Renal cortical epithelial cell (primary cell): ENCODE measurements at places on chromosomes 4 and X. TPM values are rescaled to one million over a fixed set of nuclear protein-coding genes. Genes with fewer than 3 reads are reported as not detected.

DNA sequence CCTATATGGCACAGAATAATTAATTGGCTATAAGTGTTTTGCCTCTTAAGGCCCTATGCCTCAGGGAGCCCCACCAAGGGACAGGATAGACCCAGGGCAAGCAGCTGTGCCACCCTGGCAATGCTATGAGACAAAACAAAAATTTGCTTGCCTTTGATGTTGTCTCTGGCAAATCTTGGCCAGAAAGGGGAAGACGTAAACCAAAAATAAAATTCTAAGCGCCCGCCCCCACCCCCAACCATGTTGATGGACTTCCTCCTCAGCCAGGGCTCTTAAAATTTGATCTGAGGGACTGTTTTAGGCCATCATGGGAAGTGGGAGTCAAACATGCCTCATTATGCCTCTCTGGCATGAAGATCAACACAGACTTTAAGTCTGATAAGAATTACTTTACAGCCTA, 130.5 kb upstream of the APOOL start:
- no peak for DNase-seq

GRCh38 chrX:139834879-139835278, 98.0 kb downstream of the ATP11C start:
- DNase-seq: no peak

DNA sequence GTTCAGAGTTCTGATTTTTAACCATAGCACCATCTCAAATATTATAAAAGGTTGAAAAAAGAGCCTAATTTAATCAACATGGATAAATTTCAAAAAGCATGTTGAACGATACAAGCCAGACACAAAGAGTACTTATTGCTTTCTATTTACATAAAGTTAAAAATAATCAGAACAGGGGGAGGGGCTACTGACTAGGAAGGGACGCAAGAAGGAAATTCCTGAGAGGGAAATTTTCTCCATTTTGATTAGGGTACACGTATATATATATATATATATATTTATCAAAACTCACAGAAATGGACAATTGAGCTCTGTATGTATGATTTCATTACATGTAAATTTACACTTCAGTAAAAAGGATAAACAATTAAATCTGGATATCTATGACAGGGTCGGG, 482 bp upstream of the MBTPS2 start:
- DNase-seq: peak; percentile 27

GRCh38 chr4:8594097-8595038, 1.8 kb downstream of the CPZ start:
- DNase-seq: peak; percentile 62

DNA sequence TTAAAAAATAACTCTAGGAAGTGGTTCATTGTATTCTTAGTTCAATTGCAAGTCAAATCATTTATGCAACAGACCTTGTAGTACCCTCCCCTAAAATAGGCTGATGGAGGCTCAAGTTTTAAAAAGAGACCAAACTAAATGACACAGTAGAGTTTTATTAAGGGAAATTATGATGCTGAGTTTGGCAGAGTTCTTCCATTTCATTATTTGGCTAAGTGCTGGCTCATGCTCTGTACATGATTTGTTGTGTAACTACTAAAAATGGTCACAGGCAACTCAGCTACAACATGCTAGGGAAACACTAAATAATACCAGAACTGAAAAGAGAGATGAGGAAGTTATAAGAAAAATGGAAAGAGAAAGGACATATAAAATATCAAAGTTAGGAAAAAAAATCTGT, 96.1 kb upstream of the TFDP3 start:
- DNase-seq: no peak

DNA sequence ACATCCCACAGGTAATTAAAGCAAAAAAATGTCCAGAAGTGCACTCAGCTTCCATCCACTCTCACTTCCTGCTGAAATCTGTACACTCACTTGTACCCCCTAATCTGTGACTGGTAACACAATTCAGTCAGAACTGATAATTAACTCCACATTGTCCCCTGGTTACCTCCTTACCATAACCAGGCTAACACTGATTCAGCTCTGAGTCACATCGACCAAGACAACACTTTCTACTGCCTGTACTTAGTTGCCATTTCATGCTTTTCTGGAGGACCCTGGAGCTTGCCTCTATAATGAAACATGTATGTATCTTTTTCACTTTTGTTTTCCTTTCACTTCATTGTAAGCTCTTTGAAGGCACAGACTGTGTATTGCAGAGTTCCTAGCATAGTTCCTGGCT, 130.9 kb upstream of the GABRG1 start:
- peak; percentile 53 for DNase-seq

DNA sequence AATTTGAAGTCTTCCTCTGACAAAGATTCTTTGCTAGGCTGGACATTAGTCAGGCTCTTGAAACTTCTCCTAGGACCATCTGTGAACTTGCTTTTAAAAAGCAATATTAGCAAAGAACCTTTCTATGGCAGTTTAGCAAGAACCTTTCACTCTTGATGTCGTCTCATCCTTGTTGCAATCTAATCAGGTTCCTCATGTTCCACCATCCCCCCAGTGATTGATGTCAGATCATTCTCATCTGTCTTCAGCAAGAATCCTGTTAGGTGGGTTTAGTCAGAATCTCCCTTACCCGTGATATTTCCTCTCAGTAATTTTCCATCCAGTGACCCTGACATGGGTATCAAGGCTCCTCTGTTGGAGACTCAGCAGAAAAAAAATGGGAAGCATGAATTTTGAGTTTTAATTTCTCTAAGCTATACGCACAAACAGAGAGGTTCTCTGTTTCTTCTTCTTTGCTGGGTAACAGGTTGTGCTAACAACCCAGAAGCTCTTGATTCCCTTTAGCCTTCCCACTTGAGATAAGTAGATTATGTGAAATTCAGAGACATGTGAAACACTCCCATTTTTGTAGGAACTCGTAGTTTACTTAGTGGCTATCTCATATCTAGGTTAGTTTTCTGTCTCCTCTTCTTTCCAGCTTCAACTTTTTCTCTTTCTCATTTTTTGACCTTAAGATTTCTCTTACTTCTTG, 507.4 kb downstream of the C4orf33 start:
- no peak for DNase-seq

DNA sequence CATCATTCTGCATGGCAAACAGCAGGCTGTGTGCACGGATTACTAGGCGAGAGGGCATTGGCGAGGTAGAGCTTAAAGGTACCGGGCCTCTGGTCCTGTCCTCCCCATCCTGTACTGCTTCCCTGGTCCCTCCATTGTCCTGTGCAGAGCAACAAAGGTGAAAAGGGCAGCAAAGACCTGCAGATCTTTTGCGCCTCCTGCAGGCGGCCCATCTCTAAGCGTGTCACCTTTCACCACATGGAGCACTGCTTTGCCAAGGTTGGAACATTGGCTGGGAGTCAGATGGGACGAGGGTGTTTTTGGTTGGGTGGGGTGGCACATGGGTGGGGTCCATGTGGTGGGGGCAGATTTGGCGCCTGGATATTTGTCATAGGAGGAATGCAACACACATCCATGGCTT, 64.7 kb upstream of the UXT start:
- no peak for DNase-seq

GRCh38 chr4:39637221-39637585, 1.5 kb downstream of the SMIM14 start:
- DNase-seq: no peak

- no peak for DNase-seq
Observed at GRCh38 chrX:64176876-64177275, 28.6 kb downstream of the AMER1 start.

- DNase-seq: no peak
Observed at GRCh38 chr4:120777459-120777858, 145.1 kb downstream of the PRDM5 start.

- peak; percentile 78 for DNase-seq
Observed at GRCh38 chr4:139167774-139168444, 9.1 kb downstream of the ELF2 start.

DNA sequence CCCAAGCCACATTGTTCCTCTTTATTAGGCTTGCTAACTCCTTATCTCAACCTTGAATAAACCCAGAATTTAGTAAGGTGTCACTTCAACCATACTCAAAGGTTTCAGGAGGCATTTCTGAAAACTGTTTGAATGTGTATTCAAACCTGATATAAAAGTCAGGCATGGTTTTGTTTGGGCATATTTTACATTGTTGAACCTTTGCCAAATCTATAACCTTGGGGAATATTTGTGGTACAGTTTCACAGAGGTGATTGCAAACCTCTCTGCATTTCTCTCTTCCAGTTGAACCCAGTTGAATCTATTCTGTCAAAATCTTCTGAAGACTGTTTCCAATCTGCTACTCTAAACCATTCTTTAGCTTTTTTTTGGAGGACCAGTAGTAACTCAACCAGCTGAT, 409.0 kb downstream of the TECRL start:
- DNase-seq: no peak

DNA sequence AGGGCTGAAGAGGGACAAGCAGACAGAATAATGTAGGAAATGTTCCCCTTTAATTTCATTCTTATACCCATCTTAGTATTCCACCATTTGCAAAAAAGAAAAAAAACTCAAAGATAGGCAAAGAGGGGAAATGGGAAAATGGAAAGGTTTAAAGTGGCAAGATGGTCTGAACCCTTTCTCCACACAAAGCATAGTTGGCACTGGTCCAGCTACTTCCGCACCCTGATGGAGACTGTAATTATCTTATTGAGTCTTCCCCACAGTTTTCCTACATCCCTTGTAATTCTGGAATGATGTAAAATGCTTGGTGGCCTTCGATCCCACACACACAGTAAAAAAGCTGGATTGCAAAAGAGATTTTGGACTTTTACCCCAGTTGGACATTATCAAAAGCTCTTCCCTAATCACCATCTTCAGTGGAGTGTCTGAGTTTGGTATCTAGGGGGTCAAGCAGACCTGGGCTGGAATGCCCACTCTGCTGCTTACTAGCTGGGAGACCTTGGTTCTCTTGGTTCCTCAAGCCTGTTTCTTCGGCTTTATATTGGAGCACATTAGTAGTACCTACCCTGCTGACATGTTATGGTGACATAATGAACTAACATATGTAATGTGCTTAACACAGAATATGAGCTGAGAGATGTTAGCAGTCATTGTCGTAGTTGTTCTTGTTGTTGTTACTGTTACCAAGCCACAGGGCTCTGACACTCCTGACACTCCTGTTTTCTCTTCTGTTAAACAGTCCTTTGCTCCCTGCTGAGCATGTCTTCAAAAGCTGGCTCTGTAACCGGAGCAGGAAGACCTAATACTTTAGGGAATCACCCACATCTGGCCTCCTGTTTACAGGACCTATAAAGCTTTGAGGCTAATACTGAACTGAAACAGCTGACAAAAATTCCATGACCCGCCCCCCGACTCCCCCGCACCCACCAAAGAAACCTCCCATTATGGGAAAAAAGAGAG, 4.7 kb downstream of the SRPX2 start:
- DNase-seq: peak; percentile 54

DNA sequence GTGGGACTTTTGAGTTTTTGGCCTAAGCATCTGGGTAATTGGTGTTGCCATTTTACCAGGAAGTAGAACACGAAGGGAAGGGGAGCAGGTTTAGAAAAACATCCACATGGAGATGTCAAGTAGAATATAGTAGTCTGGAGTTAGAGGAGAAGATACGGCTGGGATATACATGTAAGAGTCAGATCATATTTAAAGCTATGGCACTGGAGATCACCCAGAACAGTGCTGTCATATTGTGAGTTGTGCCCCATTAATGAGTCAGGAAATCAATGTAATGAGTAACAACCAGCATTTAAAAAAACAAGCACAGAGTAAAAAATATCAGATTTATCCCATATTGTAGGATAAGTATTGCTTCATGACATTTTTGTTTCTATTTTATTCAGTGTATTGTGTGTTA, 4.2 kb downstream of the GSTCD start:
- DNase-seq: peak; percentile 26

DNA sequence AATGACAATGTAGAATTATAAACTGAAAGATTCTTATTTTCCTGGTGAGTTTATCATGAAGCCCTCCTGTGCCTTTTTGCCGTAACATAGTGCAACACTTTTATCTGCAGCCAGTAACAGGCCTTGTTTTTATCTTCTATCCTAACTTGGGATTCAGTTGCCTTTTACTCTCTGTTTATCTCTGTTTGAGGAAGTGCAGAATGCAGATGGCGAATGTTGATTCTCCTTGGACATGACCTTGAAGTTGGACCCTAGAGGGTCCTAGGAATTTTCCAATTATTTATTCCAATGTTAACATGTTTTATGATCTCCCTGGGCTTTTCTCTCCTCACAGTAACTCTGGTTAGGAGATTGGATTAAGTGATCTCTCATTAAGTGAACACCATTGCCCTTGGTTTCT, 165.0 kb downstream of the FMR1NB start:
- DNase-seq: no peak

DNA sequence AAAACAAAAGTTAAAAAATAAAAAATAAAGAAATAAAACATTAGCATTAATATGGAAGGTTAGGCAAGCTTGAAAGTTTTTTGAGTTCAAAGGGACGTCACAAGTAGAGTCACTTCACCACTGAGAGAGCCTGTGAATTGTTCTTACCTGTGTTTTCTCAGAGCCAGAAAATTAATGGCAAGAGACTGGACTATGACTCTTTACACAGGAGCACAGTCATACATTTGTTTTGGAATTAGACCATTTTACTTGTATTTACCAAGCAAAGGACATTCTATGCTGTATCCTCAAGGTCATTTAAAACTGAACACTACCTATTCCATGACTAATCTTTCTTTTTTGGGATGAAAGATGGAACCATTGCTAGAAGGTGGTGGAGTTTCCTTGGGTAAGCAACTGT, 346.1 kb downstream of the FAM47B start:
- no peak for DNase-seq

GRCh38 chr4:168885400-168885799, 124.7 kb downstream of the CBR4 start:
- no peak for DNase-seq

DNA sequence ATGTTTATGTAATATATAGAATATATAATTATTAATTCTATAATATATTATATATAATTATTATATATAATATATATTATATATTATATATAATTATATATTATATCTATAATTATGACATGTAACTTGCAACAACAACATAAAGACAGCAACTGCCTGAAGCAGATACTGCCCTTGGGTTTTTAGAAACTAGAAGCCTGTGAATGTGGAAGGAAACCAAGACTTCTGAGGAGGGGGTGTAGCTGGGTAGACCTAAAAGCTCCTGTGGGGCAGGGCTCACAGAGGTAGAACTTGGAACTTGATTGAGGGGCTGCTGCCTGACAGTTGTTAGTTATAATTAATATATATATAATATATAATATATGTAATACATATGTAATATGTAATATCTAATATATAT, 167.2 kb upstream of the SLIT2 start:
- peak; percentile 6 for DNase-seq

The HMGB2 gene
- total RNA-seq: 22.2 and 51.9 TPM in 2 replicates

The HTRA3 gene
- total RNA-seq: 0.05 and 0.35 TPM in 2 replicates

The MAEA gene
- 90.5 and 139 TPM in 2 replicates for total RNA-seq

The ARMCX4 gene
- 0.69 and 5.5 TPM in 2 replicates for total RNA-seq

The GYPE gene
- not detected in 2 replicates for total RNA-seq

The ENPEP gene
- total RNA-seq: 21.9 and 115 TPM in 2 replicates

The HMX1 gene
- total RNA-seq: not detected in 2 replicates

The FBXO8 gene
- 33.9 and 48.5 TPM in 2 replicates for total RNA-seq

The KLHL4 gene
- total RNA-seq: 2.6 and 3.6 TPM in 2 replicates

The PITX2 gene
- 0.30 TPM in 1 of 2 replicates, not detected in the other for total RNA-seq

The CDKL2 gene
- 7.3 and 15.8 TPM in 2 replicates for total RNA-seq

The CENPVL1 gene
- not detected in 2 replicates for total RNA-seq

The CSAG3 gene
- not detected in 2 replicates for total RNA-seq

The CSN1S1 gene
- not detected in 2 replicates for total RNA-seq
